Sigmoid colon (tissue), 7 donors: ENCODE measurements at places on chromosomes 6 and 20. TPM values are rescaled to one million over a fixed set of nuclear protein-coding genes. Genes with fewer than 3 reads are reported as not detected.
A peak's percentile ranks its signal among the peaks of the same experiment; 100 is the strongest.

The VPS52 gene
- polyA plus RNA-seq, result 51.2 TPM

- H3K36me3 ChIP-seq, result no peaks in the 10 kb centered on the region
- no peaks in the 10 kb centered on the region for H3K27me3 ChIP-seq
- peaks cover 7% of the 10 kb centered on the region for H3K4me1 ChIP-seq
- no peak overlapping the region for H3K4me3 ChIP-seq
- H3K27ac ChIP-seq, result peak overlapping the region; percentile 3
These were observed 20.3 kb downstream of the SLC22A2 start for GRCh38 chr6:160238278-160238711.

GRCh38 chr20:20366876-20367574 lies 879 bp upstream of the INSM1 start:
- no peaks in the 10 kb centered on the region for H3K36me3 ChIP-seq
- no peak overlapping the region for H3K4me3 ChIP-seq
- peaks cover 98% of the 10 kb centered on the region for H3K27me3 ChIP-seq
- H3K4me1 ChIP-seq, result no peaks in the 10 kb centered on the region
- no peak overlapping the region for H3K27ac ChIP-seq

DNA sequence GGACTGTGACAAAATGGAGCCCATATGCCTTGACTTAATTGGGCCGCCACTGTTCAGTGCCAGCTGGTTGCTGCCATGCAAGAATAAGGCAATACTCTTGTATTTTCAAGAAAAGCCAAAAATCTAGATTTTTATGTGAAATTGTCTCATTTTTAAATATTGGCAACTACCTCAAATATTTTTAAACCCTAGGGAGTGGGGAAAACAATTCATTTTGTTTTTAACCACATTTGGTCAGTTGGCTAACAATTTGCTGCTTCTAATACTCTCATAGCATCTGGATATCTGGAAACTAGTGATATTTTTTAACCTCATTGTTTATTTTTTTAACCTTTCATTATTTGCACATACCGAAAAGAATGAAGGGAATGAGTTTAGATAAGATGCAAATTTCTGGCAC lies 91.0 kb downstream of the EYA2 start:
- H3K36me3 ChIP-seq, result no peaks in the 10 kb centered on the region
- H3K4me3 ChIP-seq, result no peak overlapping the region
- H3K27ac ChIP-seq, result no peak overlapping the region
- peaks cover 5% of the 10 kb centered on the region for H3K4me1 ChIP-seq
- H3K27me3 ChIP-seq, result no peaks in the 10 kb centered on the region

DNA sequence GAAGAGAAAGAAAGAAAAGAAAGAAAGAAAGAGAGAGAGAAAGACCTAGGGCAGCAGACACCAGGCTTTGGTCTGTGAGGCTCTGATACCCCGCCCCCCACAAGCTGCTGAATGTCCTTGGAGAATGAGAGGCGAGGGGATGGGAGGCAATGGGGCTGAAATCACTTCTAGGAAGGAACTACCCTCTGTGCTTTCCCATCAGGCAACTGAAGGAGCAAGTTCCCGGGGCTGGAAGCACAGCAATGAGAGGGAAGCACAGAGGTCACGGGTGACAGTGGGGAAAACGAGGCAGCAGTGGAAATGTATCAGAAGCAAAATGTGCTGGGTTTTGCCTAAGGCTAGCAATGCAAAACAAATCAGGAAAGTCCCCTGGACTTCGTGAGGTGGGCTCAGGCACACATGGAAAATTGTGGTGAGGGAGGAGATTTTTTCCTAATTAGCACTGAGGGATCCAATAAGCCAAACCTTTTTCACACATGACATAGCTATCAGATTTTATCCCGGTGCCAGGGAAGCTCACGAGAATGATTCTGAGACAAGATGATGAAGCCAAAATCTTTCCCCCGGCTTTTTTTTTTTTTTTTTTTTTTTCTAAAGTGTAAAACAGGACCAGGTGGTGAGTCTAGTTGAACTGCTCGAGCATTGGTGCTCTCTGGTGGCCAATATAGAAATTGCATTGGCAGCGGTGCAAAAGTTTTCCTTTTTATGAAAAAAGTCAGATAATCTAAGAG lies 16.8 kb upstream of the ARFGEF2 start:
- H3K36me3 ChIP-seq, result no peaks in the 10 kb centered on the region
- H3K27me3 ChIP-seq, result no peaks in the 10 kb centered on the region
- no peak for DNase-seq

- H3K27ac ChIP-seq, result no peak overlapping the region
- no peaks in the 10 kb centered on the region for H3K27me3 ChIP-seq
- H3K4me1 ChIP-seq, result peaks cover 97% of the 10 kb centered on the region
- DNase-seq, result no peak
These were observed 8.2 kb downstream of the DIDO1 start for GRCh38 chr20:62918147-62918546.

DNA sequence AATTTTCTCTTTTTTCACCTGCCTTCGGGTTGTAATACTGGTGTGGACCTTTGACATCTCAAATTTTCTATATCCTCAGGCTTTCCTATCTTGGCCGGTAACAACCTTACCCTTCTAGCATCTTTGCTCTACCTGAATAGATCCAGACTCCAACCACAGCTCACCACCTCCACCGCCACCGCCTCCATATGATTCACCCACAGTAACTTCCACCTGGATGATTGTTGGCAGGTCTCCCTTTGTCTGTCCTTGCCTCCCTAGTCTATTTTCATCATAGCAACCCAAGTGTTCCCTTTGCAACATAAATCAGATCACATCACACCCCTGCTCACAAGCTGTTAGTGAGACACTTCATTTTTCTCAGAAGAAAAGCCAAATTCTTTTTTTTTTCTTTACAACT lies 525.8 kb upstream of the POU3F2 start:
- H3K27me3 ChIP-seq, result no peaks in the 10 kb centered on the region
- DNase-seq, result no peak
- H3K4me3 ChIP-seq, result no peak overlapping the region
- H3K36me3 ChIP-seq, result no peaks in the 10 kb centered on the region
- H3K27ac ChIP-seq, result no peak overlapping the region

The PTGIS gene
- polyA plus RNA-seq, result 5.8 TPM

GRCh38 chr6:45986746-45987274 lies 28.9 kb downstream of the CLIC5 start:
- no peaks in the 10 kb centered on the region for H3K27me3 ChIP-seq
- no peak for DNase-seq
- H3K36me3 ChIP-seq, result no peaks in the 10 kb centered on the region
- H3K27ac ChIP-seq, result no peak overlapping the region
- H3K4me1 ChIP-seq, result no peaks in the 10 kb centered on the region

DNA sequence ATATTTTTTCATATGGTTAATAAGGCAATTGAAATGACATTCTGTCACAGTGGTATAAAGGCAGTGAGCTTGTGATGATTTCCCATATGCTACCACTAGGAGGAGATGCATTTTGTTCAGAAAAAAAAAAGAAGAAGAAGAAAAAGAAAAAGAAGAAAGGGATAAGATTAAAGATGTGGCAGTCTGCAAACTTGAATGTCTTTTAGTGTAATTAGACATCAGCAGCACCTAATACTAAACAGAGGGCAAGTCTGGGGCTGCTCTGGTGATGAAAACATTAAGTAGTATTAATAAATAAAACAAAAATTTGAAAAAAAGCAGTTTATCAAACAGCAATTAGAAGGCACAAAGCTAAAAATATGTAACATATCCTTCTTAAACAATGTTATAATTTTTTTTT lies 95.4 kb upstream of the DEFB112 start:
- H3K4me1 ChIP-seq, result no peaks in the 10 kb centered on the region
- H3K4me3 ChIP-seq, result no peak overlapping the region
- H3K27me3 ChIP-seq, result no peaks in the 10 kb centered on the region
- H3K27ac ChIP-seq, result no peak overlapping the region
- H3K36me3 ChIP-seq, result no peaks in the 10 kb centered on the region

The NOP56 gene
- 47.6 TPM for polyA plus RNA-seq

DNA sequence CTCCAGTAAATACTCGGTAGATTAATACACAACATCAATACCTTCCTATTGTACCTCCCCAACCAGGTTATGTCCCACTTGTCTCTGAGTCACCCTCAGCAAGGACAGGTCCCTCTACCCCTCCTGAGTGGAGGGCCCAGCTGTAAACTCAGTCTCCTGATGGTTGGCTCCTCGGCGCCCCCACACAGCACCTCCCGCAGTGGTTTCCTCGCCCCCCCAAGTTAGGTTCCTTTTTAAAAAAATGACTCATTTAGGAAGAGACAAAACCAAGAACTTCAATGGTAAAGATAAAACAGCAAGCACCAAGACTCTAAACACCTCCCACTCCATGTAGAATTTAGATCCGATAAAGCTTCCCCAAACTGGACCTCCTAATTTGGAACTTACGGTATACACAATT lies 83.5 kb downstream of the TRERF1 start:
- no peak for DNase-seq
- no peak overlapping the region for H3K27ac ChIP-seq
- no peaks in the 10 kb centered on the region for H3K27me3 ChIP-seq
- no peaks in the 10 kb centered on the region for H3K4me1 ChIP-seq
- H3K4me3 ChIP-seq, result no peak overlapping the region
- no peaks in the 10 kb centered on the region for H3K36me3 ChIP-seq

- H3K4me1 ChIP-seq, result no peaks in the 10 kb centered on the region
- H3K27ac ChIP-seq, result no peak overlapping the region
- H3K36me3 ChIP-seq, result no peaks in the 10 kb centered on the region
- H3K4me3 ChIP-seq, result no peak overlapping the region
- H3K27me3 ChIP-seq, result no peaks in the 10 kb centered on the region
- DNase-seq, result no peak
These were observed 418.0 kb upstream of the IMPG1 start for GRCh38 chr6:76490456-76490855.

- no peak overlapping the region for H3K27ac ChIP-seq
- H3K4me1 ChIP-seq, result peaks cover 39% of the 10 kb centered on the region
- H3K36me3 ChIP-seq, result peaks cover 22% of the 10 kb centered on the region
- no peaks in the 10 kb centered on the region for H3K27me3 ChIP-seq
- H3K4me3 ChIP-seq, result no peak overlapping the region
- DNase-seq, result no peak
These were observed 31.8 kb downstream of the PXDC1 start for GRCh38 chr6:3719462-3720308.

- no peaks in the 10 kb centered on the region for H3K36me3 ChIP-seq
- DNase-seq, result no peak
- H3K4me3 ChIP-seq, result no peak overlapping the region
- peaks cover 7% of the 10 kb centered on the region for H3K4me1 ChIP-seq
These were observed 90.6 kb upstream of the CD83 start for GRCh38 chr6:14026831-14027539.

DNA sequence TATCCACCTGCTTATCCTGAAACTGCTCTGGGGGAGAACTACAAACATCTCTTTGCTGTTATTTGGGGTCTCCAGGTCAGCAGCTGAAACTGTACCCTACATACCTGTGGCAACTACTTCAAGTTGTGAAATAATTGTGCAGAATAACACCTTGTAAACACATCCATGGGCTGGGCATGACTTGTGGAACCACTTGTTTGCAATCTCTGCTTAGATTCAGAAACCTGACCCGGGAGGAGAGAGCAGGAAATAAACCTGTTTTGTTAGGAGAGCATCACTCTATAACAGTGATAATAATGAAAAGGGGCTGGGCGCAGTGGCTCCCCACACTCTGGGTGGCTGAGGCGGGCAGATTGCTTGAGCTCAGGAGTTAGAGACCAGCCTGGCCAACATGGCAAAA lies 183.1 kb downstream of the NFATC2 start:
- H3K36me3 ChIP-seq, result no peaks in the 10 kb centered on the region
- no peak overlapping the region for H3K27ac ChIP-seq
- H3K27me3 ChIP-seq, result no peaks in the 10 kb centered on the region
- H3K4me1 ChIP-seq, result no peaks in the 10 kb centered on the region
- DNase-seq, result no peak
- H3K4me3 ChIP-seq, result no peak overlapping the region

GRCh38 chr20:13099676-13100075 lies 90.9 kb downstream of the SPTLC3 start:
- no peak for DNase-seq
- no peaks in the 10 kb centered on the region for H3K4me1 ChIP-seq
- H3K4me3 ChIP-seq, result no peak overlapping the region
- no peaks in the 10 kb centered on the region for H3K36me3 ChIP-seq
- no peak overlapping the region for H3K27ac ChIP-seq

The OPN5 gene
- polyA plus RNA-seq, result not detected

The IRF4 gene
- polyA plus RNA-seq, result 9.3 TPM

The ANKRD66 gene
- not detected for polyA plus RNA-seq

GRCh38 chr6:41449399-41450245 lies 96.6 kb upstream of the FOXP4 start:
- no peaks in the 10 kb centered on the region for H3K4me1 ChIP-seq
- H3K27ac ChIP-seq, result peak overlapping the region; percentile 72
- H3K4me3 ChIP-seq, result no peak overlapping the region
- no peaks in the 10 kb centered on the region for H3K27me3 ChIP-seq
- peak; percentile 89 for DNase-seq
- no peaks in the 10 kb centered on the region for H3K36me3 ChIP-seq

GRCh38 chr6:159931846-159932245 lies 37.0 kb upstream of the IGF2R start:
- no peak overlapping the region for H3K27ac ChIP-seq
- H3K27me3 ChIP-seq, result no peaks in the 10 kb centered on the region
- no peak overlapping the region for H3K4me3 ChIP-seq
- no peak for DNase-seq

The TREML1 gene
- not detected for polyA plus RNA-seq

The ZC2HC1B gene
- not detected for polyA plus RNA-seq

GRCh38 chr6:31794294-31794865 lies 1.2 kb downstream of the VARS1 start:
- no peaks in the 10 kb centered on the region for H3K36me3 ChIP-seq
- peak overlapping the region; percentile 91 for H3K27ac ChIP-seq
- H3K4me3 ChIP-seq, result peak overlapping the region; percentile 80
- H3K4me1 ChIP-seq, result peaks cover 19% of the 10 kb centered on the region

The NTSR1 gene
- polyA plus RNA-seq, result 0.60 TPM

- H3K27ac ChIP-seq, result no peak overlapping the region
- no peaks in the 10 kb centered on the region for H3K36me3 ChIP-seq
- no peak for DNase-seq
- no peak overlapping the region for H3K4me3 ChIP-seq
These were observed 27.1 kb upstream of the FAM217A start for GRCh38 chr6:4105980-4106536.

DNA sequence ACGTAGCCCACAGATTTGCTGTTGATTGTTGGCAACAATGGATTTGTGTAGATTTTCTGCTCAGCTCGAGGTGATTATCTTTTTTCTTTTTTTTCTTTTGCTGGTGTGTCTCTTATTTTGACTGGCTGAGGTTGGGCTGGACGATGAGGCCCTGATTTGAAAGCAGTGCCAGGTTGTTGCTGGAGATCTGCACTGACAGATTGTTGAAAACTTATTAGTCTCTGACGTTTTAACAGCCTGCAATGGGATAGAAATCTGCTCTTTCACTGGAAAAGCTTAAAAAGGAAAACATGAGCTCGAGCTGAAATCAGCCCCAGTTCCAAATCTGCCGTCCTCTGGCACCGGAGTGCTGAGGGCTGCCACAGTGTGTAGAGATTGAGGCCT lies 87.7 kb downstream of the PDE7B start:
- H3K4me3 ChIP-seq, result no peak overlapping the region
- no peaks in the 10 kb centered on the region for H3K36me3 ChIP-seq
- no peaks in the 10 kb centered on the region for H3K27me3 ChIP-seq
- H3K27ac ChIP-seq, result no peak overlapping the region
- no peak for DNase-seq

DNA sequence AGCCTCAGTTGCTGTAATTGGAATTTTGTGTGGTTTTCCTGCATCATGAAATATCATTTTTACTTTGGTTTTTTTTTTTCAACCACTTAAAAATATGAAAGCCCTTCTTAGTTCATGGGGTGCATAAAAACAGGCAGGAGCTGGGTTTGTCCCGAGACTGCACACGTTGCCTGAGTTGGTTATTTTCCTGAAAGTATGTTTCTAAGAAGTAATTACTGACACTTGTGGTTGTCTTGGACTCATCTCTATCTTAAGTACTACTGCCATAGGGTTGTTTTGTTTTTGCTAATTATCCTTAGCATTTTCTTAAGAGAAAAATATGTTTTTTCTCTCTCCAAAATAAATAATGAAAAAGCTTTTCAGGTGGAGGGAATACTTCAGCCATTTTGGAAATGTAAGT lies 40.1 kb downstream of the FAM120B start:
- H3K27me3 ChIP-seq, result no peaks in the 10 kb centered on the region
- no peak overlapping the region for H3K4me3 ChIP-seq
- peaks cover 47% of the 10 kb centered on the region for H3K36me3 ChIP-seq
- no peaks in the 10 kb centered on the region for H3K4me1 ChIP-seq
- DNase-seq, result no peak
